ENCODE measurements at places on chromosomes 6 and 20. TPM values are rescaled to one million over a fixed set of nuclear protein-coding genes. Genes with fewer than 3 reads are reported as not detected.

- no peak for DNase-seq
Observed at GRCh38 chr20:52754366-52754765, 217.8 kb upstream of the TSHZ2 start.

The TPMT gene
- 13.0 TPM for total RNA-seq

DNA sequence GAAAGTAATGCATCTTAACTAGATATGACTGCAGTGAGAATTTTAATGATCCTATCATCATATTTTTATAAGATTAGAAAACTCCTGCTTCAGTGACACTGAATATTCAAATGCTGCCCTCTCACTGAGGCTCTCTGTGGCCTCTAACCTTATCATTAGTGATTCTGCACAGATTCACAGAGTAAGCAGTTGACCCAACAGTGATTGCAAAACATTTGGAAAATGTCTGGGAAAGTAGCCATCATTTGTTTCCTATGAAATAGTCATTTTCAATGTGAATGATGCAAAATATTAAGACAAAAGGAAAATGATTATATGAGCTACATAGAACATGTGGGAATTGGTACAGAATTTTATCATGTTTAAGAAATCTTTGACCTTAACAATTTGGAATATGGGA lies 210.3 kb downstream of the TBX18 start:
- DNase-seq, result no peak

DNA sequence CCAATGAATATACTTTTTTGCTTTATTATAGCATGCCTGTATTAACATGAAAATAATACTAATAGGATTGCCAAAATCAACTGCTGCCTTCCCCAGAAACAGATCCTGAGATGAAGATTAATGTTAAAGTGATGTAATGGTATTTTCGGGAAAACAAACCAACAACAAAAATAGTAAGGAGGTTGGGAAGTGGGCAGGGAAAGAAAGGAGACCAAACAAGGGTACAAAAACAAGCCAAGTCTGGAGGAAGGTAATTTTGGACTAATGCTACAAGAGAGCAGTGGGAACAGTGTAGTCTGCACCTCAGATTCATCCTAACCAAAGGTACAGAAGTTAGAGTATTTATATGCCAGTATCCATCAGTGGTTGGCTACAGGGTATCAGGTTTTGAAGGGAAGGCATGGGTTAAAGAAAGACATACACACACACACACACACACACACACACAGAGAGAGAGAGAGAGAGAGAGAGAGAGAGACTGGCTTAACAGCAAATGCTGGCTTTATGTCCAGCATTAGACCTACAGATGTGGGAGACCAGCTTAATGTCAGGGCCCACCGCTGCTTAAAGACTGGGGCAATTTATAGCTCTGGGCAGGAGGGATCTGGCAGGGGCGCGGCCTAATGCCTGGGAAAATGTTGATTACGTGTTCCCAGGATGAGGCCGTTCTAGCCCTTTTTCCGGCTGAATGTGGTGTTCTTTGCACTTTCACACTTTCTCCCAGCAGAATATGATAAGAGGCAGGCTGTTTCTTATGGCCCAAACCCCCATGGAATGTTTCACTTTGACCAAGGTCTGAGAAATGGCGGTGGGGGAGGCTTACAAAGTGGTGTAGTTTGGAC lies 3.8 kb upstream of the SLC17A1 start:
- DNase-seq, result peak; percentile 30

The PRDM13 gene
- total RNA-seq, result not detected

GRCh38 chr6:35718911-35719381 lies 17.9 kb upstream of the ARMC12 start:
- no peak for DNase-seq

The ZNF831 gene
- not detected for total RNA-seq

The TMX4 gene
- total RNA-seq, result 40.9 TPM

- DNase-seq, result no peak
Observed at GRCh38 chr6:1946583-1946982, 298.8 kb downstream of the GMDS start.

GRCh38 chr20:35887393-35888064 lies 66.8 kb downstream of the SCAND1 start:
- no peak for DNase-seq

DNA sequence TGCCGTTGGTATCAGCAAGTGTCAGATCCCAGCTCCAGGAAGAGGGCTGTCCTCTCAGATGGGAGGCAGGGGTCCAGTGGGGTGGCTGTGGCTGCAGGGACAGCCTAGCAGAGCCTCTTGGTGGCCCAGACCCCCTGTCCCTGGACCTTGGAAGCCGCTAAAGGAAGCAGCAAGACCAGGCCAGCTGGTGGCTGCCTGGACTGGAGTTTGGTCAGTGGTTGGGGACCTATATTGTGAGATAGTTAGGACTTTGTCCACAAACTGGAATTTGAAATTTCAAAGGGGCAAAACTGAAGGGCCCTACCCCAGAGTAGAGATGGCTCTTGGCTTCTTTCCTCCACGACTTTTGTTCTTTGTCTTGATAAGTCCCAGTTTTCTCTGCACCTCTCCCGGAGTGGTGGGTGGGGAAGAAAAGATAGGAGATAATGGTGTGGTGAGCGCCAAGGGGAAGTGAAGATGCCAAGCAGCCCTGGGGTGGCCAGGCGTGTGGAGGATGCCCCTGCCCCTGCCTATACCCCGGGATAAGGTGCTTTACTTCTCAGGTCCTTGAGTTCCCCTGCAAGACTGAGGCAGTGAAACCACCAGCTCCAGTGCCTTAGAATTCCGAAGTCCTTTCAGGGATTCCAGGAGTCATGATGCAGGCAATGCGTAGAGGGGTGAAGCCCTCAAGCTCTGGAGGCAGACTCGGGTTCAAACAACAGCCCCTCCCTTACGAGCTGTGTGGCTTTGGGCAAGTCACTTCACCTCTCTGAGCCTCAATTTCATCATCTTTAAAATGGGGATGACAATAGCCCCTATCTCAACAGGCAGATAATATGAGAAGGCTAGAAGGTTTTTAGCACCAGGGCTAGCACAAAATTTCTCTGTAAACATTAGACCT lies 40.2 kb downstream of the HNF4A start:
- DNase-seq, result peak; percentile 57

DNA sequence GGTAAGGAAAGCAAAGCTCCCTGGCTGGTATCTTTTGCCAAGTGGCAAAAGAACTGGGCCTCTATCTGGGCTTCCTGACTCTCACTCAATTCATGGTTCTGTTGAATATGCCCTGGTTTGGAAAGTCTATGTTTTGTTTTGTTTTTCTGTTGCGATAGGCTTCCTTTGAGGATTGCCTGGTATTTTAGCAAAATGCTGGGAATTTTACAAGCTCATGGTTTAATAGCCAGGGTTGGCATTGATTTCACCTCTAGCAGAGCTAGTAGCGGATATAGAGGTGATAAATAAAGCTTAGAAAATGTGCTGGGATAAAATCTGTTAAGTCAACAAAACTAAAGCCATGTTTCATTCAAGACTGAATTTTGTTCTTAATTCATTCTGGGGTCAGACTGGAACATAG lies 109.9 kb downstream of the RNF144B start:
- no peak for DNase-seq

The NEU1 gene
- 117 TPM for total RNA-seq

DNA sequence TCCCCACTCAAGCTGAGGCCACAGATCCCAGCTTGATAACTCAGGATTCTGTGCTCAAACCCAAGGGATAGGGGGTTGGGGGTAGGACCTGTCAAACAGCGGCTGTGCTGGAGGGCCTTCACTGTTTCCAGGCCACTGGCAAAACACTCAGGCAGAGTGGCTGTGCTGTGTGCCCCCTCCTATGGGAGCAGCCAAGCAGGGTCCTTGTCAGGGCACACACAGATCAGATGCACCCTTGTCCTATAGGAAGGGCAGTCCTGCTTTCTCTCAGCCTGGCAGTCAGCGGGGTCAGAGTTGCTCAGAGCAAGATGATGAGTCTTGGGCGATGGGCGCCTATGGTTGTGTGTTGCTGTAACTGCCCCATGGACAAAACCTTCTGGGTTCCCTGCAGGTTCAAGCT lies 554.8 kb downstream of the TBC1D32 start:
- no peak for DNase-seq

The TMEM14C gene
- total RNA-seq, result 131 TPM

- DNase-seq, result no peak
Observed at GRCh38 chr6:73951183-73951582, 255.2 kb downstream of the CD109 start.

DNA sequence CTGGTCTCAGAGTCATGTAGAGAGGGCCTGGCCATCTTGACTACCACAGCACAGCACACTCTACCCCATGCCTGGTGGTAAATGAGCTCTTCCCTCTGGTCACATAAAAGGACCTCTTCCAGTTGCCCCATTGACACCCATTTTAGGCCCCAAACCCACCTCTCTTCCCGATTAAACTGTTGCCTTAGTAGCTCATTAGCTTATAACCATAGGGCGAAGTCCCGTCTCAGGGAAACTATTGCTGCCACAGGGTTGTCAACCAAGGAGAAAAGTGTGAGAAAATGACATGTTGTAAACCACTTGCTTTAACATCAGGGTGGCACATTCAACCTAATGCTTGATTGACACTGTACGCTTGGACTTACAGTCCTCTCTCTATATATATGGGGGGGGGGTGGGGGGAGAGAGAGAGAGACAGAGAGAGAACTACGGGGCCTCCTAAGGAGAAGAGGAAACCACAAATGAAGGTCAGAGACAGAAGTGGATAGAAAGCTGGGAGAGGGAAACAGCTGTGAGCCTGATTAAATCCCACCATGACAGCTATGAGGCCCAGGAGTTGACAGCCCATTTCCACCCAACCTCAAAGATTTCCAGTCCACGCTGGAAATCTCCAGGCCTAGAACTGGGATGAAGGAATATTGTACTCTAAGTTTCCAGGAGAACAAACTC lies 14.9 kb upstream of the BTN1A1 start:
- DNase-seq, result no peak

DNA sequence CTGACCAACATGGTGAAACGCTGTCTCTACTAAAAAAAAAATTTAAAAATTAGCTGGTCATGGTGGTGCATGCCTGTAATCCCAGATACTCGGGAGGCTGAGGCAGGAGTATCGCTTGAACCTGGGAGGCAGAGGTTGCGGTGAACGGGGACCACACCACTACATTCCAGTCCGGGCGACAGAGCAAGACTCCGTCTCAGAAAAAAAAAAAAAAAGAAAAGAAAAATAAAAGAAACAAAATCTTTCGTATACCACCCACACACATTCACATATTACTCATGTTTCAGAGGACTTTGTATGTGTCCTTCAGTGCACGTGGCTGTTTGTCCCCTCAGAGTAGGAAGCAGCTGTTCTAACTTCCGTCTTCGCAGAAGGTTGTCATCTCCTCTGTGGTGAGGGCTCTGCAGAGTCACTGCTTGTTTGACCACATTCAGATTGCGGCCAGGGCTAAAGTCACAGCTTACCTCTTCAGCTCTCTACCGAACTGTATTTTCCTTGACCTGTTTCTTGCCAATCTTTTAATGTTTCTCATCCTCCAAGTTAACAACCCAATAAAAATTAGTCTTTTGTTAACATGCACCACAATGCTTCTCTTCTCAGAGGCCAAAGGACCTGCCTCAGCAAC lies 36.6 kb upstream of the HIVEP1 start:
- DNase-seq, result no peak

DNA sequence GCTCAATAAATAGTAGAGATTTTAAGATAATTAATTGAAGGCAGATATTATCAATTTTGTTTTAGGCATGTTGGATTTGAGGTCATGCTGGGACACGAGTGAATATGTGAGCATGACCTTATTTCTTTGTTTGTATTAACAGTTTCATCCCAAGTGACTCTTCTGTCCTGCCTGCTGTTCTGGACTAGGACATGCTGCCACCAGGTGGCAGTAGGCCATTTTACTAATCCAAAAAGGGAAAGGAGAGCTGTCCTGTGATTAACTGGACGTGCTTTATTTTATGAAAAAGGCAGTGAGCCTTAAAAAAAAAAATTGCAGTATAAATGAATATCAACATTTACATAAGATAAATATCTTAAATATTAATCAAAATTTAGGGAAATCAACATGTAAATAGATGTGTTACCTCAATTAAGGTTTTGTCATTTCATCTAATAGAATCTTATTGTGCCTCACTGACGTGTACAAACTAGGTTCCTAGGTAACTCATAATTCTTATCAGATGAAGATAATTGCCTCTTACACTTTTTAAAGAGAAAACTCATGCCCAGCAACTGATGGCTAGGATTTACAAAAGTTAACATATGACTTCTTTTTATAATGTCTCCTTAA lies 49.8 kb downstream of the FRK start:
- DNase-seq, result no peak

- DNase-seq, result no peak
Observed at GRCh38 chr6:6912817-6913744, 194.7 kb upstream of the RREB1 start.

DNA sequence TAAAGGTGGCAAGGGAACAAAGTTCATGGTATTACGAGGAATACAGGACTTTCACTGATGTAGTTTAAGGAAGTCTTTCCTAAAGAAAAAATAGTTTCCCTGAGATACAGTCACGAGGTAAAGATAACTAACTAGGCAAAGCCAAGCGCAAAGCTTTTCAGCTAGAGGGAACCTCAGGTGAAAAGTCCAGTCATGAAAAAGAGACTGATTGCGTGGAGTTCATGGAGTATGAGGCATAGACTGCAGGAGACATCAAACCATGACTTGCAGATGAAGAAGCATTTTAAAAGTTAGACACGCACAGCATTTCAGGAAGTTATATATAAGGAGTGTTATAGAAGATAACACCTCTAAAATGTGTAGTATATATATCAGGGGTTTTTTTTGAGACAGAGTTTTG lies 205.6 kb upstream of the ZNF184 start:
- no peak for DNase-seq

DNA sequence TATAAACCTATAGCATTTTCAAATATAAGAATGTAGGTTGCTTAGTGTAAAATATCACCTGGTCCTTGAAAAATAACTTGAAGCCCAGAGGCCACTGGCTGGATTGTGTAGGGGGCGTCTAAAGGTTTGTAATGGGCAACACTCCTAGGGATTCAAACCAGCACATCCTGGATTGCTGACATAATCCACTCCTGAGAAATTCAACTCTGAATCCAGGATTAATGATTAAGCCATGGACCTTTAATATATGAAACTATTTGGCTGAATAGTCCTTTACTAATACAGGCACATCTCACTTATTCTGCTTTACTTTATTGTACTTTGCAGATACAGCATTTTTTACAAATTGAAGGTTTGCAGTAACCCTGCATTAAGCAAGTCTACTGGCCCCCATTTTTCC lies 160.8 kb downstream of the UBE3D start:
- DNase-seq, result no peak
